IMR-90 (cell line): ENCODE measurements at places on chromosomes 5 and 9.

DNA sequence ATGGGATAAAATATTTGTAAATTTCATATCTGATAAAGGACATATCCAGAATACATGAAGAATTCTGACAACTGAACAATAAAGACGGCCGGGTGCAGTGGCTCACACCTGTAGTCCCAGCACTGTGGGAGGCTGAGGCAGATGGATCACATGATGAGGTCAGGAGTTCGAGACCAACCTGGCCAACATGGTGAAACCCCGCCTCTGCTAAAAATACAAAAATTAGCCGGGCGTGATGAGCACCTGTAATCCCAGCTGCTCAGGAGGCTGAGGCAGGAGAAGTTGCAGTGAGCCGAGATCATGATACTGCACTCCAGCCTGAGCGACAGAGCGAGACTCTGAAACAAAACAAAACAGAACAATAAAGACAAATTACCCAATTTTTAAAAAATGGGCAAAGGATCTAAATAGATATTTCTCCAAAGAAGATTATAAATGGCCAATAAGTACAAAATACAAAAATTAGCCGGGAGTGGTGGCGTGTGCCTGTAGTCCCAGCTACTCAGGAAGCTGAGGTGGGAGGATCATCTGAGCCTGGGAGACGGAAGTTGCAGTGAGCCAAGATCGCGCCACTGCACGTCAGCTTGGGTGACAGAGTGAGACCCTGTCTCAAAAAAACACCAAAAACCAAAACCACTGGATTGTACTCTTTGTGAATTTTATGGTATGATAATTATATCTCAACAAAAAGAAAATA is 9.6 kb upstream of the NSD1 start:
- DNase-seq = no peak

GRCh38 chr5:178553517-178553916 is 36.7 kb downstream of the COL23A1 start:
- no peak for DNase-seq

DNA sequence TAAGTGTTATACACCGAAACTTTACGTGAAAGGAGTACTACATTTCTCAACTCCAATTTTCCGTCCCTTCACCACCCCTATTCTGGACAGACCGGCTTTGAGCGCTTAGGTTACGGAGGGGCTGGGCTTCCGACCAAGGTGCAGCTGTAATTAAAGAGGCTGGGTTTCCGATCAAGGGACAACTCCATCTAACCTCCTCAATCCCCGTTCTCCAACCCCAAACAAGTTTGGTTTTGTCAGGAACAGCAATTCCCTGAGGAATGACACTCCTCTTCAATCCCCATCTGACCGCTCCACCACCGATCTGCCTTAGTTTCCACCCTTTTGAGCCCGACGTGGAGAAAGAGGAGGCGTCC is 577 bp downstream of the TUT7 start:
- DNase-seq = no peak

GRCh38 chr5:132426525-132427138 is 57.1 kb downstream of the SLC22A5 start:
- DNase-seq = peak; percentile 97

- DNase-seq = peak; percentile 49
Measured at GRCh38 chr9:72292256-72292682, 72.7 kb downstream of the ZFAND5 start.

DNA sequence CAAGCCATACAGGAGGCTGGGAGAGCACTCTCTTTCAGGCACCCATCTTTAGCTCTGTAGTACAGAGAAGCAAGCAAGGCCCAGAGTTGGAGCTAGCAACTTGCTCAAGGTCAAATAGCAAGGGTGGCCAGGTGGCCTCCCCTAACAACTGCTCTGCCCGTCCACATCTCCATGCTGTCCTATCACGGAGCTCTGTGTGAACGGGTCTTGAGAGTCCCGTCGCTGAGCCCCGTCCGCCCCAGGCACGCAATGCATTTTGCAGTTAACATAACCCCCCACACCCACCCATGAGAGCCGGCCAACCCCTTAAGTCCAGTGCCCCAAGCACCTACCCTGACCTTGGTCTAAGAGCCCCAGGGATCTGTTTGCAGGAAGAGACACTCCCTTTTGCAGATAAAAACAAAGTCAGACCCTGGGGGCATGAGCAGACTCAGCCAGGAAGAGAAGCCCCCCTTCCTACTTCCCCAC is 1.5 kb downstream of the RNF44 start:
- no peak for DNase-seq

DNA sequence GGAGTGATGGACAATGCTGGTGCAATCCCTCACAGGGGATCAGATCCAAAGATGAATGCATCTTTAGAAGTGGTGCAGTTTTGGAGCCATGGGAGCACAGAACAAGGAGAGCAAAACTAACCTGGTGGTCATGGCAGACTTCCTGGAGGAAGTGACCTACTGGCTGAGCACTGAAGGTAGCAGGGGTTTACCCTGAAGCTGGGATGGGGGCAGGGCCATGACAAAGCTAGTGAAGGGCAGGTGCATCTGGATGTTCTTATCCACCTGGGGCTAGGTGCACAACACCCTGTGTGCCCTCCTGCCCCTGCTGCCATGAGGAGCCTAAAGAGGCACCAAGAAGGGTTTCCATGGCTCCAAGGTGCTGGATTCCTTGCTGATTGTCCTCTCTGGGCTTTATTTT is 11.5 kb upstream of the PITX1 start:
- DNase-seq = no peak

- DNase-seq = no peak
Measured at GRCh38 chr9:28092981-28093936, 520.0 kb upstream of the C9orf72 start.

GRCh38 chr9:129737479-129738274 is 15.2 kb downstream of the PTGES start:
- peak; percentile 55 for DNase-seq

GRCh38 chr9:128286440-128286839 is 10.4 kb downstream of the SWI5 start:
- peak; percentile 71 for DNase-seq

- no peak for DNase-seq
Measured at GRCh38 chr5:2524620-2525019, 226.9 kb downstream of the IRX2 start.

DNA sequence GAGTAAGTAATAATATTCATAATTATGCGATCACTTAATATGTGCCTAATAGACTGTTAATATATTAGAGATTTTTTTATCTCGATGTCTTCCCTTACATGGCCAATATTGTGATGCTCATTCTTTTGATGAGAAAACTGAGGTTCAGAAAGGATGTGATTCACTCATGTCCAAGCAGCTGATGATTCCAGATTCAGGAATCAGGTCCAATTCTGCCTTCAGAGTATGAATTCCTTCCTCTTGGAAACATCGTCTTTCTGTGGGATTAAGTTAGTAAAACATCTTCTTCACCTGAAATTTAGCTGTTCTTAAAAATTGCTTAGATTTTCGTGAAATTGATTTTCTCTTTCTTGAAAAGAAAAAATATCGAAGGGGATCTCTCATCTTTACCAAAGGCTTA is 242.5 kb upstream of the RFX3 start:
- peak; percentile 34 for DNase-seq

- no peak for DNase-seq
Measured at GRCh38 chr9:136206602-136207275, 1.8 kb upstream of the LHX3 start.

DNA sequence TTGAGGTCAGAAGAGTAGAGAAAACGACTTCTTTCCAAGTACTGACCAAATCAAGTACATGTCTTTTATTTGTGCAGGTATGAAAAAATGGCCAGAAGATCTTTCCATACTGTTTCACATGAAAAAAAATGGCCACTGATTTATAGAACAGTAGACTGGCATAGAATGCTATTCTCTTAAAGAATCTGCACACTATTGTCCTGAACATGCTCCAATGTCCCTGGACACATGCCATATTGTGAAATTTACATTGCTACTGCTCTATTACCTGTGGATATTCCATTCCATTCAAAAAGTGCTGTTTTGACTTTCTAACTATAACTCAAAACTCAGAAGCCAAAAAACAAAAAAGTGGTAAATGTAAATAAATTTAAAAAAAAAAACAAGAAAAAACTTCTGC is 60.6 kb downstream of the FBXL17 start:
- no peak for DNase-seq

DNA sequence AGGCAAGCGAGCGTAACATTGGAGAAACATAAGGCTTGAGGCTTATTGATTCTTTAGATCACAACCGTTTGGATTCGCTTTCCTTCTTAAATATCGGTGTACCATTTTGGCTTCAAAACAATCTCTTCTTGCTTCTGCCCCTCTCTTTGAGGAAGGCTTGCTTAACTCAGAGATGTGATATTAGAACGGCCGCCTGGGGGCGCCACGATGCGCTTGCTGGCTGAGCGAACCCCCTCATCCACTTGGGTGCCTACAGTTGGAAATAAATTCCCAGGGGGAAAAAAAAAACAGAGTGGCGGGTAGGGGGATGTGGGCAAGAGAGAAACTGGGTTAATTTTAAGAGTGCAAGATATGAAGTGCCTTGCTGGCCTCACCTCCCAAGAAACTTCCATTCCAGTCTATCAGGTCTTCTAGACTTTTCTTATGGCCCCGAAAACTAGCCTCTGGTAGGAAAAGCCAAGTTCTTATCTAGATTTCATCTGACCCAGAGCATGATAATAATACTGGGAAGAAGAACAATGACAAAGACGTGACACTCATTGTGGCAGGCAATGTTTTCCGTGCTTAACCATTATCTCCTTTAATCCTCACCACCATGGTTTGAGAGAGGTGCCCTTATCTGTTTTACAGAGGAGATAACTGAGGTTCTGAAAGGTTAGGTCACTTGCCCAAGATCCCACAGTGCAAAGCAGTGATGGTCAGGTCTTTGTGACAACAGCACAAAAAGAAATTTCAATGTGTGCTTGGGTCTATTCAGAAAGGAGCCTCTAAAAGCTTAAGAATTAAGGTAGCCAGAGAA is 115.8 kb downstream of the DPYSL3 start:
- DNase-seq = no peak

DNA sequence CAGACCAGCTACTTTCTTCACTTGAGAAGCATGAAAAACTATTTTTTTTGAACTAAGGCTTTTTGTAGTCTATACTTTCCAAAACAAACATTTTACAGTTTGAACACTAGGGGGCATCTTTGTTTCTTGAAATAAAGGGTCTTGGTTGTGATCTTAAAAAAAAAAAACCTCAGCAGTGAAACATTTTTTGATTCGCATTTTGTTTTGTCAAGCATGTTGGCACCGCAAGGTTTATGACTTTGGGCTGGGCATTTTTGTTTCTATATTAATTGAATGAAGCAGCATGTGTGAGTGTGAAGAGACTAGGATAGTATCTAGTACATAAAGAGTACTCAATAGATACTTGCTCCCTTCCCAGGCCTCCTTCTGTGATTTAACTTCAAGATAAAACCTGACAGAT is 31.6 kb upstream of the ACOT12 start:
- peak; percentile 65 for DNase-seq

- DNase-seq = no peak
Measured at GRCh38 chr9:20462410-20462809, 159.9 kb downstream of the MLLT3 start.

DNA sequence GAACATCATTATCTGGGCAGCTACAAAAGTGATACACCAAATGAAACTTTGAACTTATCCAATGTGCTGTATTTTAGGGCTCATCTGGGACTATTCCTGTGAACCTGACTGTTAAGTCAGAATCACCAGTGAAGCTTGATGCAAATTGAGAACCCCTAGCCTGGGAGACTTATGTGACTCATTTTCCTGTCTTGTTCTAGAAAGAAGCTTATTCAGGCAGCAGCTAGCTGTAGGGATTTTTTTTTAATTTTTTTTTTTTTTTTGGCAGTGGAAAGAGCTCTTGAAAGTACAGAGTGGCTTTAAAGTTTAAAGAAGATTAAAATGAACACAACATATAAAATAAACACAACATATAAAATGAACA is 81.1 kb upstream of the TNFAIP8 start:
- peak; percentile 88 for DNase-seq

GRCh38 chr5:163807781-163808180 is 302.4 kb downstream of the MAT2B start:
- peak; percentile 82 for DNase-seq

GRCh38 chr5:12861886-12862654 is 957.8 kb upstream of the CTNND2 start:
- DNase-seq = no peak

GRCh38 chr9:93900971-93901861 is 53.9 kb downstream of the BARX1 start:
- DNase-seq = no peak

GRCh38 chr5:28703651-28704260 is 1665.4 kb upstream of the CDH9 start:
- DNase-seq = no peak

DNA sequence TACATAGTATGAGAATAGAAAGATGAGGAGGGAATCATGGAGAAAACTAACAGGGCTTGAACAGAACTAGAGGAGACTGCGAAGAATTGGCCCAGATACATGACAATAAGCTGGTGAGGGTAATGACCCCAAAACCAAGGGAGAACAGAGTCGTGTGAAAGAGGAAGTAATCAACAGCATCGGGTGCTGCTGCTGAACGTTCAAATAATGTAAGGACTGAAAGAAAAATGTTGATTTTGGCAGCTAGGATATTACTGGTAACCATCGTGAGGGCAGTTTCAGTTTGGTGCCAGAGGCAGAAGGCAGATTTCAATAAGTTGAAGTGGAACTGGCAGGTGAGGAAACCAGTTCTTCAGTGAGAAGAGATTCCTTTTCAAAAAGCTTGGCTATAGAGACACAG is 66.8 kb upstream of the SMC2 start:
- DNase-seq = no peak

GRCh38 chr5:53488195-53488722 is 7.8 kb downstream of the FST start:
- peak; percentile 20 for DNase-seq

- DNase-seq = no peak
Measured at GRCh38 chr5:143501310-143502044, 98.0 kb upstream of the NR3C1 start.

DNA sequence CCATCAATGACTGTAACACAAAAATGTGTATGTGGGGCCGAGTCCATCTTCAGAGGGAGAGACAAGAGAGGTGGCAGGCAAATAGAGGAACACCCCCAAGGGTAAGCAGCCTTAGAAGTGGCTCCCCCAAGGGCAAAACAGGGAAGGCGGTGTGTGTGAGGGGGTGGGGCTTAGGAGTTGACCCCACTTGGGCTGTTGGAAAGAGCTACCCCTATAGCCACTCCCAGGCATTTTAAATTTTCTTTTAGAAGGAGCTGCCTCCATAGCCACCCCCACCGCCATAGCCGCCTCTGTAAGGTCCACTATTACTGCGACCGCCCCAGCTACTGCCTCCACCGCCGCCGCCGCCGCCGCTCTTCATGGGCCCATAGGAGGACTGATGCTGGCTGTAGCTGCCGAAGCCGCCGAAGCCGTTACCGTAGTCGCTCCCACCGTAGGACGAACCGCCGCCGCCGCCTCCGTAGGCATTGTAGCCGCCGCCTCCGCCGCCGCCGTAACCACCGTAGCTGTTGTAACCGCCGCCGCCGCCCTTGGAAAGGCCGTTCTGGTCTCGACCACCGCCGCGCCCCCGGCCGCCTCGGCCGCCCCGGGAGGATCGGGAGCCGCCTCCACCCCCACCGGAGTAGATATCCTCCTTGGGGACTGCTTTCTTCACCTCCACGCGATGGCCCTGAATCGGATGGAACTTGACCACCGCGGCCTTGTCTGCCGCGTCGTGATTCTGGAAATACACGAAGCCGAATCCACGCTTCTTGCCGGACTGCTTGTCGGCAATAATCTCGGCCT is 1.1 kb downstream of the HNRNPA0 start:
- DNase-seq = no peak
